ENCODE measurements at places on chromosomes 7 and 10. TPM values are rescaled to one million over a fixed set of nuclear protein-coding genes. Genes with fewer than 3 reads are reported as not detected.

- no peak for DNase-seq
Measured at GRCh38 chr7:84294847-84295455, 100.4 kb upstream of the SEMA3A start.

- no peak for DNase-seq
Measured at GRCh38 chr7:69609541-69610373, 11.5 kb downstream of the AUTS2 start.

- no peak for DNase-seq
Measured at GRCh38 chr7:28105234-28105633, 75.4 kb downstream of the JAZF1 start.

DNA sequence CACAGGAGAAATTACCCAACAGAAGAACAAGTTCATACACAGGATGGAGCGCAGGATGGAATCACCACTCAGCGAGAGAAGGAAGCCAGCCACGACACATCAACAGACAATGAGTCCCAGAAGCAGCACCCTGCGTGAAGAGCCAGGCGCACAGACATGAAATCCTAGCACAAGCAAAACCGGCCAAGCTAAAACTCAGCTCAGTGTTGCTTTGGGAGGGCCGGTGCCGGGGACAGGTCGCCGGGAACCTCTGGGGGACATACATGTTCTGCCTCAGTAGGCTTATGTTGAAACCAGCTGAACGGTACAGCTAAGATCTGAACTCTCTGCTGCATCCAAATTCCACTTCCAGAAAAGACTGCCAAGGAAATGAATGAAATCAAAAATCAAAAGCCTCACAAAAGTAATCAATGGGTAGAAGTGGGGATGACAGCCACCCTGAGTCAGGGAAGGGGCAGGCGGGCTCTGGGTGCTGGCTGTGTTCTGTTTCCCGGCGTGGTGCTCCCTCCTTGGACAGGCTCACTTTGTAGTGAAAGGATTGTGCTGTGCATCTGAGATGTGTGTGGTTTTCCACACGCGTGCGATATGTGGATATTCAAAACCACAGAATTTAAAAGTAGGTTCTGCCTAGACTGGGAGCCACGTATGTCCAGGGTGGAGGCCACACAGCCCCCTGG lies 114.7 kb downstream of the PDGFA start:
- DNase-seq = no peak

- DNase-seq = no peak
Measured at GRCh38 chr7:137402536-137403352, 59.2 kb upstream of the PTN start.

DNA sequence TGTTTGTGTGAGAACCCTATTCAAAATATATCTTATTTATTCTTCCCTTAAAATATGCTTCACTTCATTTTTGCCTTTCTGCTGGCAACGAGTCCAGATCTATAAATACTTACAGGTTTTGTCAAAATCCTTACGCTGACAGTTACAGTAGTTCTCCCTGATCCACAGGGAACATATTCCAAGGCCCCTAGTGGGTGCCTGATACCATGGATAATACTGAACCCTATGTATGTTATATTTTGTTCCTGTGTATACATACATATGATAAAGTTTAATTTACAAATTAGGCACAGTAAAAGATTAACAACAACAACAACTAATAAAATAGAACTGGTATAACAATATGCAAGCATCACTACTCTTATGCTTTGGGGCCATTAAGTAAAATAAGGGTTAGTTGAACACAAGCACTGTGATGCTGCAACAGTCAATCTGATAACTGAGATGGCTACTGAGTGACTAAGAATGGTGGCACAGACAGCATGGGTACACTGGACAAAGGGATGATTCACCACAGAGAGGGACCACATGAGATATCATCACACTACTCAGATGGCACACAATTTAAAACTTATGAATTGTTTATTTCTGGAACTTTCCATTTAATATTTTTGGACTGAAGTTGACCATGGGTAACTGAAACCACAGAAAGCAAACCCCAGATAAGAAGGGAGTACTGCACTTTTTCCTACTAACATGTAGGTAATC lies 29.4 kb upstream of the PCGF5 start:
- DNase-seq = no peak

DNA sequence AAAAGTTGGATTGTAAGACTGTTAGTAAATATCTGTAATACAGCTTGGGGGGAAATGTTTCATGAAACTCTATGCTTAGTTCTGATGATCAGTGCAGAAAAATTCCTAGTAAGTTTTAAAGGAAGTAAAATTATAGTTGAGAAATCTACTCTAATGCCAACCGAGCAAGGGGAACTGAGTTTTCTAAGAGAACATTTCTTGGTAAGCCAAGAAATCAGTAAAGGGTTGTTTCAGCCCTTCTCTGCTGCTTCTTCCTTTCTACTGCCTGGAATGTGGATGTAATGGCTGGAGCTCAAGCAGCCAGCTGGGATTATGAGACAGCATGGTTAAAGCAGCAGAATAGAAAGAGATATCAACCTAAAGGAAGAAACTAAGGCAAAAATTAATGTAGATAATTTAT lies 15.9 kb upstream of the AKR1B1 start:
- DNase-seq = no peak

The OPTN gene
- 71.2 TPM for total RNA-seq

The TMEM213 gene
- total RNA-seq = not detected

All from posterior vena cava (tissue), 2 donors.